ENCODE measurements at places on chromosomes 3 and 15. TPM values are rescaled to one million over a fixed set of nuclear protein-coding genes. Genes with fewer than 3 reads are reported as not detected.

Gene VILL
- polyA plus RNA-seq = 7.4 TPM

Gene EIF2B5
- 22.7 TPM for polyA plus RNA-seq

Gene STRIT1
- polyA plus RNA-seq = not detected

Gene SLC24A5
- polyA plus RNA-seq = not detected

DNA sequence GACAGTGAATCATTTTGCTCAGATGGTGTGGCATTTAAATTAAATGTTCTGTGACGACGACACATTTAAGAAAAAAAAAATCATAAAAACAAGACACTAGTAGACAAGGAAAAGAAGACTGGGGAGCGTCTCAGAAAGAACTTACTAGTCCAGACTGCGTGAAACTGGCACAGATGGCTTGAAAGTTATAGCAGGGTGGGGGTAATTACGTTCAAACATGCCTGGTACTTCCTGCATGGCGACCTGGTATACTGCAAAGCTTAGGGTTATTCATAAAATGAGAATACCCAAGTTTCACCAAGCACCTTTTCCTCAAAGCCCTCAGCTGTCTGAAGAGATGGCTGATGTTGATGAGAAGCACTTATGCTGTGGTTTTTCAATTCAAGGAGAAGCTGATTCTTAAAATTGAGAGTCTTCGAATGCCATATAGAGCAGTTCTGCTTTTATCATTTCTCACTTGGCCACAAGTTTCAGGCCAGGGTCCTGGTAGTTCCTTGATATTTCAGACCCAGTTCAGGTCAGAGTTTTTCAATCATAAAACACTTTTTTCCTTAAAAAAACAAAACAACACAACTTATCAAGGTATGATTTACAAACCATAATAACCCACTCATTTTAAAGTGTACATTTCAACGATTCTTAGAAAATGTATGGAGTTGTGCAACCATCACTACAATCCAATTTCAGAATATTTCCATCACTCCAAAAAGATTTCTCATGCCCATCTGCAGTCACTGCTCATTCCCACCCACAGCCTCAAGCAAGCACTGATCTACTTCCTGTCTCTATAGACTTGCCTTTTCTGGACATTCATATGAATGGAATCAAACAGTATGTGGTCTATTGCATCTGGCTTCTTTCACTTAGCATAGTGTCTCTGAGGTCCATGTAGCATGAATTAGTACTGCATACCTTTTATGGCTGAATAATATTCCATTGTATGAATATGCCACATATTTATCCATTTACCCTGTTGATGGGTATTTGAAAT is 24.7 kb downstream of the PCOLCE2 start:
- DNase-seq = no peak

DNA sequence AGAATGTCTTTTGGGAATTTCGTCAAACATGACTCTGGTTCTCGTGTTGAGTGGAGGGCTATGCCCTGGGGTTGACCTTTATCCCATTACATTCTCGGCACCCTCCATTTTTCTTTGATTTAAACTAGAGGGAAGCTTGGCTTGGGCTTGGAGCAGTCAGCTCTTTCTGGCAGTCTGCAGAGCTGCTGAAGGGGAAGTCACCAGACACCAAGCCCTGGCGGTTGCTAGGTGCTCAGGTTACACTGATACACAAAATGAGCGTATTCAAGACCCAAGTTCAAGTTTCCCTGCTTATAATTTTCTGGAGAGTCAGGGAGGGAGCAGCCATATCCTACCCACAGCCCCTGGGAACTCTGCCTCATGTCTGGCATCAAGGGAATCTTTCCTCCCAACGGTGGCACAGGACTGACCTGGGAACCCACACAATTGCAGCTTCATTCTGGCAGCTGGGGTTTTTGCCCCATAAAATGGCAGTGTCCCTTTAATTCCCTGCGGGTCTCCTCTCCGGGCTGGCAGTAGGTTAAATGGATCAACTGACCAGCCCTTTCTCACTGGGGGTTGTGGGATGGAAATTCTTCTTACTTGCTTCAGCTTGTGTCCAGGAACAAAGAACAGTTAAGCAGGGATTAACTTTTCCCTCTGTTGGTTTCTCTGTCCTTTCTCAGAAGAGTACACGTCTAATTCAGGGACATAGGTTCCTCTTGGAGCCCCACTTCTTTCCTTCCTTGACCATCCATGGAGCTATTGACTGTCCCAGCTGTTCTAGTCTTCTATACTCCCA is 110.0 kb upstream of the DLG1 start:
- DNase-seq = no peak

DNA sequence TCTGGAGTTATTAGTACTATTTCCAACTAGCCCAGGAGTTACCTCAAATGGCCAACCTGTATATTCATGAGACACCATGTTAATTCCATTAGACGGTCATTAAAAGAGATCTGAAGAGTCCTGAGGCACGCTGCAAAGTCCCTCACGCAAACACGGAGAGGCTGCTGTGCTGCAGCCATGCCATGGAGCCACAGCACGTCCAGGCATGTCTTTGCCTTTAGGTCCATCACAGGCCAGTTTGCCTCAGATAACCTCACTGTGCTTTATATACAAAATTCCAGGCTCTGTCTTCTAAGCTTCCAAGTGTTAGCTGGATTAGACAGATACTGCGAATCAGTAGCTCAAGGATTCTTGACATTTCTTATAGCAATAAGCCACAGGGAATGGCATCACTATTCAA is 9.8 kb upstream of the PLAAT1 start:
- no peak for DNase-seq

DNA sequence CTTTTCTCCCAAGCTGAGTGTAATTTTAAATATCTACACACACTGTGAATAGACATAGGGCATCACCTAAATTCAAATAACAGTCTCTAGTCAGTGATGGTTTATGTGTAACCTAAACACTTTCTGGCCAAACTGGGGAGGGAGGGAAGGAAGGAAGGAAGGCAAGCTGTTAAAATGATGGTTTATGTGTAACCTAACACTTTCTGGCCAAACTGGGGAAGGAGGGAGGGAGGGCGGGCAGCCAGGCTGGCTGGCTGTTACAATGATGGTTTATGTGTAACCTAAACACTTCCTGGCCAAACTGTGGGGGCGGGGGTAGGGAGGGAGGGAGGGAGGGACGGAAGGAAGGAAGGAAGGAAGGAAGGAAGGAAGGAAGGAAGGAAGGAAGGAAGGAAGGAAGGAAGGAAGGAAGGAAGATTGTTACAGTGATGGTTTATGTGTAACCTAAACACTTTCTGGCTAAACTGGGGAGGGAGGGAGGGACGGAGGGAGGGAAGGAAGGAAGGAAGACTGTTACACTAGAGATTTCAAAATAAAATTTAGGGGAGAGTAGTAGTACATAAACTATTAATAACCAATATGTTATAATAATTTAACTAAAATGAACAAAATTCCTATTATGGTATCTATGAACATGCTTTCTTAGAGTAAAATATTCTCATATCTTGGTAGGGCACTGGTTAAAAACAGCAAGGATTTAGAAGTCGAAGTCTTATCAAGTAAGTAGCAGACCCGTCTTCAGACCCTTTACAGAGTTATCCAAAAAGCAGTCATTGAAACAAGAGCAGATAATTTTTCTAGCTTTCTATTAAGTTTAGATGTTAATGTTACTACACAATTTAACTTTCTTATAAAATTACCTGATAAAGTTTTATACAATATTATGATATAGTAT is 148.1 kb downstream of the LMLN start:
- no peak for DNase-seq

DNA sequence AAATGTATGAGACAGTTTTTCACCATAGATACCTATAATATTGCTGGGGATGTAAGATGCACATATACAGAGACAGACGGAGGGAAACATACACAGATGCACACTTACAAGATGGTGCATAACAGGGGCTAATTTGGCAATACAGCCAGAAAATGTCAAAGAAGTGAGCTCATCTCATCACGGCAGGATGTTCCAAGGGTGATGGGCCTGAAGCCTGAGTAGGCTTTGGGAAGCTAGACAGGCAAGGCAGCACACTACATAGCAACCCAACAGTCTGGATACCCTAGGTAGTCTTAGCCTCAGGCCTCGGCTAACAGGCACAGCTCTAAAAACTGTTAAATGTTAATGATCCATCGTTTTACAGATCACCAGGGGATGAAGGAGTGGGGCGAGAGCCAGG is 148.5 kb downstream of the OSBPL10 start:
- DNase-seq = no peak

GRCh38 chr3:9552252-9552999 is 1.2 kb downstream of the LHFPL4 start:
- no peak for DNase-seq

GRCh38 chr3:153714588-153715290 is 406.5 kb upstream of the ARHGEF26 start:
- DNase-seq = no peak
